ENCODE measurements at places on chromosomes 12 and 14.

- peak; percentile 63 for DNase-seq
Measured at GRCh38 chr12:118061011-118061872, at the start of gene WSB2. TSS of gene WSB2 (minus strand) at chr12:118061179. CDS start at chr12:118061048, 131 bp downstream.

DNA sequence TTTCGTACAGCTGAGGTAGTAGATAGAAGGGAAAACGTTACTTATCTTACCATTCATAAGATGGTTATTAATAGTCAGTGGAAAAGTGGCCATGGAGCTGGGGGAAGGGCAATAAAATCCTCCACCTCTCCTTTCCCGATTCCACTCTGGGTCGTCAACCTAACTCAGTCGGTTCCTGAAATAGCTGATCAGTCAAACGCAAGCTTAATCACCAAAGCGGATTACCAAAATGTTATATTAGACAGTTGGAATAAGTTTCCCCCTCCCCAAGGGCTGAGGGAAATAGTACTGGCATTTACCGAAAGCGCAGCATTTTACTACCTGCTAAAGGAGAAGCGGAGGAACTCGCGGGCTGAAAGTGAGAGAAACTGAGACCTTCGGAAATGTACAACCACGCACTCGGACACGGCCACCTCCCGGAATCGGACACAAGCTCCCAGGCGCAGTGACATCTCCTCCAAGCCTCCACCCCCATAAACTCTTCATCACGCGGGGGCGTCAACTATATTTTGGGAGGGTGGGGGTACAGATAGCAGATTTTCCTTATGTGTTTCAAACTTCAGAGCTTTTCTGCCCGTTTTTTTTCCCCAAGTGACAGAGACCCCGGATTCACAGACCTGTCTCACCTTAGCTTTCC lies 1.2 kb downstream of the PPM1H start:
- no peak for DNase-seq

DNA sequence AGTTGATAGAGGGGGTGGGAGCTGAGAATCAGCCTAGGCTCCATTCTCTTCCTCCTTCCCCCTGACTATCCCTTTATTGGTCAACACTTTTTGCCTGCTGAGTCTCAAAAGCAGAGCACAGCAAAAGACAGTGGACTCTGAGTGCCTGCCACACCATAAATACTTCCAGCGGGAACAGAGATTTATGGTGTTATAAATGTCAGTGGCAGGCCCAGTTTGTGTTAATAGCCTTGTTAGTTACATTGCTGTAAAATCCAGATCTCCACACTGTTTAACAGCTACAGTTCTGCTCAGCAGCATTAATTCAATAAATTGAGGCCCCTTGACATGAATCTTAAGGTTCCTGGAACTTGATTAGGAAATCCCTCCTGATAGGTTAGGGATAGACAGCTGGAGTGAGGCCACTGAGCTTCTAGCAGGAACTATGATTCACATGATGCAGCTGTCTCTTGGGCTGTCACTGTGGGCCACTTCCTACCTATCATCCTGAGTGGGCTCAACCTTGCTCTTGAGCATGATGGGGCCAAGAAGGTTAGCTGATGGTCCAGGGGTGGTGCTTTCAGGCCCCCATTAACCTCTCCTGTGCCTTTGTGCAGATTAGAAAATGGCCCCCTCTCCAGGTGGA lies 295.2 kb upstream of the SRRM4 start:
- no peak for DNase-seq

- DNase-seq: no peak
Measured at GRCh38 chr12:62627181-62627580, 160.6 kb downstream of the MON2 start.

- DNase-seq: peak; percentile 24
Measured at GRCh38 chr14:50792634-50793068, 38.3 kb downstream of the NIN start.

GRCh38 chr12:18135509-18135908 lies 45.5 kb upstream of the RERGL start:
- DNase-seq: no peak

- DNase-seq: no peak
Measured at GRCh38 chr14:64412237-64412636, 24.1 kb downstream of the MTHFD1 start.

DNA sequence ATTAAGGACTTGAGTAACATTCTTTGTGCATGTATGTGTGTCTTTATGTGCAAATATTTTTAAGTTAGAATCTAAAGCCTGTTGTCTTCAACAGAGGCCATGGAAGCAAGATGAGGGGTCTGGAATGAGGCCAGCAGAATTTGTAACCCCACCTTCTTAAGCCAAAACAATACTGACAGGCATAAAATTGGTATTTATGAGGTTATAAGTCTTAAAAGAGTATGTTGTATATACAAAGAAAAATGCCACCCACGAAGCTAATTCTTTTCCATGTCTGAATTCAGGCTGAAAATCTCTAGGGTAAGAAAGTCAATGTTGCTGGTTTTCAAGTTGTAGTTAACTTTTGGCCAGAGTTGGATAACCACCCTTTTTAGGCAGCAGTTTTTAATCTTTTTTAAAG lies 86.2 kb upstream of the TMTC1 start:
- no peak for DNase-seq

DNA sequence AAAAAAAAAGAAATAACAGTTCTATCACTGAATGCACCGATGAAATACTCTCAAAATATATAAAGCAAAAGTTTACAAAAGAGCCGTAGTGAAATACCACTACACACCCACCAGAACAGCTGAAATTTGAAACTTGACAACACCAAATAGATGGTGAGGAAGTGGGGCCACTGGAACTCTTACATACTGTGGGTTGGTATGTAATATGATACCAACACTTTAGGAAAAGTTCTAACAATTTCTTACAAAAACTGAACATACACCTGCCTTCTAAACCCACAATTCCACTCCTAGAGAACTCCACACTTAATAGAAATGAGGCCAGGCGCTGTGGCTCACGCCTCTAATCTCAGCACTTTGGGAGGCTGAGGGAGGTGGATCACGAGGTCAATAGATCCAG lies 14.1 kb downstream of the EIF5 start:
- DNase-seq: no peak

DNA sequence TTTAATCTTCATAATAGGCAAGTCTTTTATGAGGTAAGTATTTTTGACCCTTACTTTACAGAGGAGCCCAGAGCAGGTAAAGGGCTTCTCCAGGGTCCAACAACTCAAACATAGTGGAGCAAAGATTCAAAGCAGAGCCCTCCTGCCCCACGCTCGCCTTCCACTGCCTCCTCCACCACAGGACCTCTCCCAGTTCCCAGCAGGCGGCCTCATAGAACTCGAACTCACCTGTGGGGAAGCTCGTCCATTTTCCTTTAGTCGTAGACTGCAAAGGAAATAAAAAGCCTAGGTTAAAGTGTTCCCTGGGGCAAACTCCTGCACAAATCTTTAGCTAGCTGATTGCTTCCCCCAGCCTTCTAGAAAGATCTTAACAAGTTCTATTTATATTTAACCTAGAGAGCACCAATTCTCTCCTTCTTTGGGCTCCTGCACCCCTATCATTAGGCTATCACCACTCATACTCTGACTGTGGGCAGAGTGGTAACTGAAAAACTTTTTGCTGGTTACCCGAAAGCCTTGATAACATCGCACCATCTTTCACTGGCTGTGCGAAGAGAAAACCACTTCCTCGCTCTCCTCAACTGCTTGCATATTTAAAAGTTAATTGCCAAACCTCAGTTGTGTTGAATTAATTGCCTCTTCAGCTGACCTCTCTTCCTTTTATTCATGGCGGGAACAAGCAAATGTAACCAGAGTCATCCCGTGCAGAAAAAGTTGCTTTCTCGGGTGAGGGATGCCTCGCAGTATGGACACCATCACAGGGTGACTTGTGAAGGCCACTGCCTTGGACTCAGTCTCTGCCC lies 299.6 kb downstream of the DPF3 start:
- peak; percentile 73 for DNase-seq

GRCh38 chr12:124224535-124225110 lies 70.3 kb upstream of the RFLNA start:
- no peak for DNase-seq

DNA sequence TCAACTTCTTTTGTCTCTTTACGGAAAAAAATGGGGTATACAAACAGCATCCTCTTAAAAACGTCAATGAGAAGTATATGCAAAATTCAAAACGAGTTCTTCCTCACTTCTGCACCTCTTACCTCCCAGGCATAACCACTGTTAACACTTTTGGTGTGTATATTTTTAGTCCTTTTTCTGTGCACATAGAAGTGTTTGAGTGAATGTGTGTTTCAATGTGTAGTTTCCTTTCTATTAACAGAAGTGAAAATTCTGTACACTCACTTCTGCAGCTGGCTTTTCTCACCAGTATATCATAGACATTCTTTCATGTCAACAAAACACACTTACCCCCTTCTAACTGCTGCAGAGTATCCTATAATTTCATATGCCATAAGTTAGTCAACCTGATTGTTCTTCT lies 5.4 kb downstream of the UBR7 start:
- no peak for DNase-seq

GRCh38 chr14:31566456-31566855 lies 5.3 kb downstream of the NUBPL start:
- no peak for DNase-seq

GRCh38 chr12:68425998-68426397 lies 93.8 kb upstream of the MDM1 start:
- DNase-seq: no peak

- no peak for DNase-seq
Measured at GRCh38 chr12:67410667-67411067, 141.5 kb downstream of the CAND1 start.

DNA sequence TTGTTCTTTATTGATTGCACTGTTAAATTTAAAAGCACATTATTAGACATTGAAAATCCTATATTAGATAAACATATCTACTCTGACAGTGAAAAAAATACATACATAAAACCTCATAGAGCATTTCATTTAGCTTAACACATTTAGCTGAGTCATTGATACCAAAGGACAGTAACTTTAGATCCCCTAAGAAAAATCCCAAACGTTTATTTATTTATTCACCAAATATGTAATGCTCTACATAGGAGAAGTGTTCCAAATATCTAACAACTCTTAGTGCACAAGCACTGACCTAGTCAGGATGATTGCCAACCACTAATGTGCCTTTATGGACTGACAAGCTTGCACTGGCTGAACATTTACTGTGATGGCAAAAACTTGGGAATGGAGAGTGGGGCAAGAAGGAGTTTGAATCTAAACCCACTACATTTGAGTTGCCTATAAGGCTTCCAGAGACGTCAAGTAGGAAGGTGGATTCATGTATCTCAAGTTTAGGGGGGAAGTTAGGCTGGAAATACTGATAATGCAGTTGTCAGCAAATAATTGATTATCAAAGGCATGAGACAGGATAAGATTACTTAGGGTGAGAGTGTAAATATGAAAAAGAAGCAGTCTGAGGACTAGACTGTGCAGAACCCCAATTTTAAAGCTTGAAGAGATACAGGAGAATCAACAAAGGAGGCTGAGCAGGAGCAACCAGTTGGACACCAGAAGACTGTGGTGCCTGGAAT lies 156.4 kb downstream of the PLCZ1 start:
- no peak for DNase-seq

- DNase-seq: peak; percentile 46
Measured at GRCh38 chr14:89626233-89626806, 209.3 kb upstream of the FOXN3 start.

DNA sequence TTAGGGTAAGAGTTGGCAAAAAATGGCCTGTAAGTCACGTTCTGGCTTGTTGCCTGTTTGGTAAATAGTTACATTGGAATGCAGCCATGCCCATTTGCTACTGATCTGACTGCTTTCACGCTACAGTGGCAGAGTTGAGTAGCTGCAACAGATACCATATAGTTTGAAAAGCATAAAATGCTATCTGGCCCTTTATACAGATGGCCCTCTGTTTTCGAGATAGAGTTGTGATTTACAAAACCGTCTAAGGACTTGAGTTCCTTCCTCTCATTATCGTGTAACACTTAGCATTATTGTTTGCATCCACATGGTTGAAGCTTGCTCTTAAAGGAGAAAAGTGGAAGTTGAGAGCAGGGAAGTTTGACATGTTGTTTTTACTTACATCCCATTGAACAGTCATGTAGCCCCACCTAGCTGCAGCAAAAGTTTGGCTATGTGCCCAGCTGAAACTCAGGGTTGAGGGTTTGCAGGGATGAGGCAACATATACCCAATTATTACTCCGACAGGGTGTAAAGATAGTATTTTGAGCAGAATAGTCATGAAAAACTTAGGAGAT lies 11.3 kb upstream of the SCFD1 start:
- DNase-seq: peak; percentile 24

- DNase-seq: no peak
Measured at GRCh38 chr14:85187521-85187920, 342.4 kb upstream of the FLRT2 start.

DNA sequence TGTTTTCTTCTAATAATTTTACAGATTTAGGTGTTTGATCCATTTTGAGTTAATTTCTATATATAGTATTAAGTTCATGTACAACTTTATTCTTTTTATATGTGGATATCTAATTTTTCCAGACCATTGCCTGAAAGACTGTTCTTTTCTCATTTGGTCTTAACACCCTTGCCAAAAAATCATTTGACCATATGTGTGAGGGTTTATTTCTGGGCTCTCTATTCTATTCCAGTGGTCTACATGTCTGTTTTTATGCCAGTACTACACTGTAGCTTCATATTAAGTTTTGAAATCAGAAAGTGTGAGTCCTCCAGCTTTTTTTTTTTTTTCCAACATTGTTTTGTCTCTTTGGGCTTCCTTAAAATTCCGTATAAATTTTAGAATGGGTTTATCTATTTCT lies 554.1 kb downstream of the KCNH5 start:
- no peak for DNase-seq

GRCh38 chr12:77049767-77050353 lies 15.5 kb downstream of the E2F7 start:
- peak; percentile 13 for DNase-seq

- peak; percentile 39 for DNase-seq
Measured at GRCh38 chr14:39230416-39231035, 3.2 kb upstream of the MIA2 start.

- no peak for DNase-seq
Measured at GRCh38 chr12:96176575-96176974, 17.6 kb upstream of the ELK3 start.

DNA sequence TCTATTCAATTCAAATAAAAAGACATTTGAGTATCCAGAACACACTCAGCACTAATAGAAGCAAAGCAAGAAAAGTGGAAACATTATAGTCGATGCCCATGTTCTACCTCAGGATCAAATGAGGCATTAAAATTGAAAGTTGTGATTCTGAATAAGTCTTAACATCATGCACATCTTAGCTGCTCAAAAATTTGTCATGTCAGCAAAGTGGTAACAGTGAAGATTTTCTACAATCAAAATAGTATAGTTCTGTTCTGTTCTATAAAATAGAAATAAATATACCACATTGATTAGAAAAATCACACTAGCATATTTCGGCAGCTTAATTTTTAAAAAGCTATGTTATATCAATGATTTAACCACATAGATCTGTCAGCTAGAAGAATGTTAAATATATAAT lies 74.7 kb downstream of the ERGIC2 start:
- DNase-seq: no peak

GRCh38 chr12:9344541-9344940 lies 136.3 kb upstream of the PZP start:
- DNase-seq: no peak

- DNase-seq: no peak
Measured at GRCh38 chr12:164207-164606, 49.8 kb downstream of the SLC6A12 start.

GRCh38 chr14:102490456-102490855 lies 19.1 kb downstream of the ANKRD9 start:
- DNase-seq: no peak

Data from activated CD8-positive, alpha-beta T cell treated with anti-CD3 and anti-CD28 coated beads for 36 hours (primary cell).